ENCODE measurements at places on chromosomes 12 and 14.

- no peak for DNase-seq
Measured at GRCh38 chr14:100469632-100470522, 117.3 kb downstream of the BEGAIN start.

DNA sequence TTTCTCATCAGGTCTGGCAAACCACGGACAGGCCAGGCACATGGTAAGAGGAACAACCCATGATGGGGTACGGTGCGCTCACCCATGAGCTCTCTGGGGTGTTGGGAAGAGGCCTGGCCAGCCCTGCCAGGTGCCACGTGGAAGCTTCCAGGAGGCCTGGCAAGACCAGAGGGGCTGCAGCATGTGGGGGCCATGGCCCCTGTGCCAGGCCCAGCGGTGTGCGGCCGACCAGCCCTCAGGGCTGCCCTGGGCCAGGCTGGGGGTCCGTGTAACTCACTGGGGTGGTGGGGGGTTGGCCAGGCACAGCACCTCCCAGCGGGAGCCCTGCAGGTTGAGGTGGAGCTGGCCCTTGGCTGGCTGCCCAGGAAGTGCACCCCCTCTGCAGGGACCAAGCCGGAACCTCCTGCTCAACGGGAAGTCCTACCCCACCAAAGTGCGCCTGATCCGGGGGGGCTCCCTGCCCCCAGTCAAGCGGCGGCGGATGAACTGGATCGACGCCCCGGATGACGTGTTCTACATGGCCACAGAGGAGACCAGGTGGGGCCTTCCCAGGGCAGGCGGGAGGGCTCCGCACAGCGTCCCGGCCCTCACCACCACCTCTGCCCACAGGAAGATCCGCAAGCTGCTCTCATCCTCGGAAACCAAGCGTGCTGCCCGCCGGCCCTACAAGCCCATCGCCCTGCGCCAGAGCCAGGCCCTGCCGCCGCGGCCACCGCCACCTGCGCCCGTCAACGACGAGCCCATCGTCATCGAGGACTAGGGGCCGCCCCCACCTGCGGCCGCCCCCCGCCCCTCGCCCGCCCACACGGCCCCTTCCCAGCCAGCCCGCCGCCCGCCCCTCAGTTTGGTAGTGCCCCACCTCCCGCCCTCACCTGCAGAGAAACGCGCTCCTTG lies 4.9 kb upstream of the CRIP2 start:
- peak; percentile 70 for DNase-seq

DNA sequence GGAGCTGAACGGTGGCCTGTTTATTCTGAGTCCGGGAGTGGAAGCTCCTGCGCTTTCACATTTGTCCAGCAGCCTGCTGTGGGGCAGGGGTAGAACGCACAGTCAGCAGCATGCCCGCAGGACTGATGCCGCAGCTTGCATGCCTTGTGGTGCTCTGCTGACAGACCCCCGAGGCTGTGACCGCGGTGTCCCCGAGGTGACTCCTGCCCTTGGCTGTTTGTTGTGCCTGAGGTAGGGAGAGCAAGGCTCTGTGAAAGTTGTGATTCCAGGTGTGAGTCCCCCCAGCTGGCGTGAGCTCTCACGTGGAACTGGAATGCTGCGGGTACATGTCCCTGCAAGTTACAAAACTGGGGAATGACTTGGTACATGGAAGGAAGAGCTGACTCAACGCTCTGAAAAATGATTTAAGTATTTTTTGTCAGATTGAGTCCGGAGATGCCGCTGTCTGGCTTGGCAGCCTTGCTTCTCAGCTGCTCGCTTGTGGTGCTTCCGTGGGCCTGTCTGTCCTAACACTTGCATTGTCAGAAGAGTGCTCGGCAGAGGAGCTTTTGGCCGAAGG lies 18.1 kb downstream of the MLXIP start:
- no peak for DNase-seq

- no peak for DNase-seq
Measured at GRCh38 chr14:37140176-37140575, 32.2 kb downstream of the SLC25A21 start.

DNA sequence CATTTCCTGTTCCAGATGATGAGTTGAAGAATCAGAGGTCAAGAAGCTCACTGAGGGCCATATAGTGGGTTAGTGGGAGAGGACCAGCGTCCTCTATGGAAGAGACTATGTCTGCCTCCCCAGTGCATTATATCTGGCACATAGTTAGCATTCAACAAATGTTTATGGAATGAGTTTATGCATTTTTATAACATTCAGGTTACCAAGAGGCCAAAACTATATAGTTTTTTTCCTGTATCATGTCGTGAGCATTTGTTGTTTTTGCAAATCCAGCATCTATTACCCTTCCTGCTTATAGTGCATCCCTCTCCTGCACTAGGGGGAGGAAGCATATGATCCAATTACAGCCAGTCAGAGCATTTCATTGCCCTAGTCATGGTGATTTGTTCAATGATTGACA lies 60.6 kb downstream of the SUDS3 start:
- no peak for DNase-seq

- peak; percentile 55 for DNase-seq
Measured at GRCh38 chr12:26402648-26403047, 207.3 kb downstream of the SSPN start.

GRCh38 chr14:69050240-69051184 lies 71.4 kb upstream of the ACTN1 start:
- no peak for DNase-seq

DNA sequence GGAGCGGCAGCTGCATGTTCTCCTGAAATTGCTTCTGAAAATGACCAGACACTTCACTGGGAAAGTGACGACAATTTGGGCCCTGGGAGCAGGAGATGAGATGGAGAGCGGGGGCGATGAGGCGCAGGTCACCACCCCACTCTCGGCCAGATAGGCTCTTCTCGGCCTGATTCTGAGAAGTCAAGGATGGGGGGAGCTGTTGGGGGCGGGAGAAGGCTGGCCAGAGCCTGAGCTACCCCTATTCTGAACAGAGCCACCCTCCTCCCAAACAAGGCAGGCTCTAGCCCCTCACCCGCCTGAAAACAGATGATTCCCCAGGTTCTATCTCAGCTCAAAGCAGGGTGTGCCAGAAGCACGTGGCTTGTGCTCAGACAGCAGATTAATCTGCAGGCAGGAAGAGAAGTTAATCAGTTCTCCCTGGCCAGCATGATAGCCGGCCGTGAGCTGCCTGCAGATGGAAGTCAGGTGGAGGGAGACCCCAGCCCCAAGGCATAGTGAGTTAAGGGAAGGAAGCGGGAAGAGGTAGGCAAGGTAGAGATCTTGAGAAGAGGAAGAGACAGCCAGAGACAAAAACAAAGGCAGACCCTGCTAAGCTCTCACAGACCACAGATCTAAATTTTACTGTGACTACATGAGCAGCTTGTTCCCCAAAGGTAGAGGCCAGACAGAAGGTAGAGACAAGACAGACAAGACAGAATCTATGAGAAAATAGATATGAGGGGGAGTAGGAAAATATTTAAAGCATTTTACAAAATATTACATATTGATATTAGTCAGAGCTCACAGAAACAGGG lies 10.9 kb upstream of the TAC3 start:
- DNase-seq: no peak

DNA sequence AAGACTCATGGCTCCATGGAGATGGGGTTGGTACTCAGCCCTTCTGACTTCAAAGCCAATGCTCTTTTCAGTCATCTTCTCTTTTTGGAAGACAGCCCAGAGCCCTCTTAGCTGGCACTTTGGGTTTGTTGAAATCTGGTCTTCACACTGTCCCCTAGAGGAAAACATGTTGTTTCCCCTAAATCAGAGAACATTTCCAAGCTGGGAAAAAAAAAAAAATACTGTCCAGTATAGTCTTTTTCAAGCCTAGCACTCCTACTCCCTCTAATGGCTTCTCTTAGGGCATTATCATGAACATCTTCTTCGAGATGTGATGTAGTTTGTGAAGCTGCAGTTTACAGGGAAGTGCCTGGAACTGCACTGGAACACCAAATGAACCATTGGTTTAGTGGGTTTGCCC lies 3.0 kb upstream of the ZC3H14 start:
- no peak for DNase-seq

DNA sequence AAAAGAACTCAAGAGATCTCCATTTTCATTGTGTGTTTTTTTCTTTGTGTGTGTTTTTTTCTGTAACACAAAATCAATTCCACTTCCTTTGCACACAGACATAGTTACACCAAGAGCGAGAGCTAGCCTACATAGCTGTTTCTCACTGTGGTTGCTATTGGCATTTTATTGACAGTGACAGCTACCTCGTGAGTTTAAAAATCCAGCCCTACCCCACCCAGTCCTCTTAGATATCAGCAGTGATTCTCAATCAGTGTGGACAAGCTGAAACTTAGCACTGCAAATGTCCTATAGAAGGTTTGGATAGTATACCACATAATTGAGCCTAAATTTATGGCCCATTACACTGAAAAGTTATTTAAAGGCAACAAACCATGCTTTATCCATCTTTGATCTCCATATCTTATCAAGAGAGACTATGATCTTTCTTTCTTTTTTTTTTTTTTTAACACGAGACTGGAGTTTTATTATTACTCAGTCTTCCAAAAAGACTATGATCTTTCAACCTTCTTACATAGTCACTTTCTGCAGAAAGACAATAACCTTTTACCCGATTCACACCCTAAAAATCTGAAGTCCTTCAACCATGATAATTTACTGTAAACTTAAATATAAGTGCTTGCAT lies 46.8 kb downstream of the ATP2B1 start:
- DNase-seq: no peak

Measured in H9 (cell line).